ENCODE measurements at places on chromosomes 16 and 17. TPM values are rescaled to one million over a fixed set of nuclear protein-coding genes. Genes with fewer than 3 reads are reported as not detected.

- peak; percentile 4 for DNase-seq
- peaks cover 4% of the 10 kb centered on the region for H3K36me3 ChIP-seq
- H3K27ac ChIP-seq = no peak overlapping the region
- peaks cover 8% of the 10 kb centered on the region for H3K27me3 ChIP-seq
- H3K4me3 ChIP-seq = no peak overlapping the region
Measured at GRCh38 chr17:77869665-77870132, 88.8 kb upstream of the TNRC6C start.

DNA sequence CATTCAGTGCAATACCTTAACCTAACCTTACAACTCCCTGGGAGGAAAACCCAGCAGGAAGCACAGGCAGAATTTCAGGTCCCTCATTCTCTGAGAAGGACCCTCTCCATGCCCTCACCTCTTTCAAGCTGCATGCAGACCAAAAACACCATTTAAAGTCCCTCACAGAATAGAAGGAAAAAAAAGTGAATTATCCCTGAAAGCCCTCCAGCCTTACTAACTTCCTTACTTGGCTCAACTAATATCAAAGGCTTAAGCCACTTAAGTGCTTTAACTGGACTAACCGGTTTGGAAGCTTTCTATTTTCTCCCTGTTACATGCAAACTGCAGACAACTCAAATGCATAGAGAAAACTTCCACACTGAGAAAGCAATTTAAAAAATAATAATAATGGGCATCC is 60.5 kb downstream of the ADAMTS18 start:
- no peak overlapping the region for H3K27ac ChIP-seq
- peaks cover 2% of the 10 kb centered on the region for H3K27me3 ChIP-seq
- no peaks in the 10 kb centered on the region for H3K36me3 ChIP-seq
- H3K4me1 ChIP-seq = no peaks in the 10 kb centered on the region
- no peak overlapping the region for H3K4me3 ChIP-seq

DNA sequence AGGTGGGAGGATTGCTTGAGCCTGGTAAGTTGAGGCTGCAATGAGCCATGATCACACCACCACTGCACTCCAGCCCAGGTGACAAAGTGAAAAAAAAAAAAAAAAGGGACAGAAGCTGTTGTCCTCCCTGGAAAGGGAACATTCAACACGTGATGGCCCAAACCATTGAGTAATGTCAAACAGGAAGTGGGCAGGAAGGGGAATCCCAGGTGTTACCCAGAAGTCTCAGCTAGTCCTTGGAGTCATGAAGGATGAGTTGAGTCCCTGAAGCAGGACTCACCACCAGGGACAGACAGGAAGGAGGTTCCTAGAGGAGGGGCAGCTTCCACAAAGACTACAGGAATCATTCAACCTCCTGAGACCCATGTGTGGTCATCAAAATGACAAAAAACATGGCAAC is 19.8 kb upstream of the CMIP start:
- no peak overlapping the region for H3K4me3 ChIP-seq
- DNase-seq = no peak
- peaks cover 4% of the 10 kb centered on the region for H3K27me3 ChIP-seq

DNA sequence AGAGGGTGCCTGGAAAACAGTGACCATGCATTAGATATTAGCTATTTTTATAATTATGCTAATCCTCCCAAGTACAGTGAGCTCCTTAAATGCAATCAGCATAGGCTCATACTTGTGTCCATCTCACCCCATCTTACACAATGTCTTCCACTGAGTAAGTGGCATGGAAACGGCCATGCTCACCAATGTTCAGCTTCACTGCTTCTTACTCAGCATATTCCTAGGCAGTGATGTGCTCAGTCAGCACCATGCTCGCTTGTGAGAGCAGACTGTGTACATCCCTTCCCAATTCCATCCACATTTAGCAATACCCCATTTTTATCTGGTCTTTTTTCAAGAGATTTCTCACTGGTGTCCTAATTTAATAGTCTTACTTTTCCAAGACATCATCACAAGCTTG is 454.8 kb upstream of the SOX9 start:
- no peak for DNase-seq
- no peaks in the 10 kb centered on the region for H3K4me1 ChIP-seq
- H3K27me3 ChIP-seq = no peaks in the 10 kb centered on the region
- H3K36me3 ChIP-seq = peaks cover 3% of the 10 kb centered on the region

GRCh38 chr16:58393138-58393504 is 850 bp downstream of the GINS3 start:
- H3K4me1 ChIP-seq = no peaks in the 10 kb centered on the region
- no peak overlapping the region for H3K27ac ChIP-seq
- H3K36me3 ChIP-seq = peaks cover 4% of the 10 kb centered on the region
- no peak for DNase-seq
- peak overlapping the region; percentile 99 for H3K4me3 ChIP-seq

- H3K27ac ChIP-seq = no peak overlapping the region
- no peaks in the 10 kb centered on the region for H3K4me1 ChIP-seq
- no peak for DNase-seq
- peaks cover 3% of the 10 kb centered on the region for H3K27me3 ChIP-seq
- H3K4me3 ChIP-seq = no peak overlapping the region
- H3K36me3 ChIP-seq = peaks cover 9% of the 10 kb centered on the region
Measured at GRCh38 chr17:46788796-46789195, 29.7 kb downstream of the WNT3 start.

DNA sequence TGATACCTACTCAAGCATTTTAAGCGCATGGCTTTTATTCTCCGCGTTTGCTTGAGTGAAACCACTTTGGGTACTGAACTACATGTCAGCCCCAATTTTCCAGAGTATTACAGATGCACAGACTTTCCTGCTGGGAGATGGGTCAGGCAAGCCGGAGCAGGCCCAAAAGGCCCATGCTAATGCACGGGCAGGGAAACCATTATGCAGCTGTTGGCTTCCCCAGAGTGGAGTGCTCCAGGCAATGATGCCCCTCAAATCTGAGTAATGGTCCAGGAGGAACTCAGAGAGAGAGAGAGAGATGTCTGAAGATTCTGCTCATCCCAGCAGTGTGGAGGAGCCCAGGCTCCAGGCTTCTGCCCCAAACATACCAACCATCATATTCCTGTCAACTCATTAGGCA is 80.2 kb downstream of the CDH11 start:
- H3K27me3 ChIP-seq = peaks cover 2% of the 10 kb centered on the region
- no peak overlapping the region for H3K27ac ChIP-seq
- no peak for DNase-seq
- no peaks in the 10 kb centered on the region for H3K36me3 ChIP-seq

- peaks cover 57% of the 10 kb centered on the region for H3K4me1 ChIP-seq
- H3K27ac ChIP-seq = peak overlapping the region; percentile 64
- H3K36me3 ChIP-seq = no peaks in the 10 kb centered on the region
- H3K27me3 ChIP-seq = peaks cover 21% of the 10 kb centered on the region
- DNase-seq = peak; percentile 37
Measured at GRCh38 chr16:23504453-23505179, 5.7 kb downstream of the GGA2 start.

- peak; percentile 35 for DNase-seq
- H3K4me1 ChIP-seq = peaks cover 2% of the 10 kb centered on the region
- peak overlapping the region; percentile 77 for H3K4me3 ChIP-seq
- H3K27ac ChIP-seq = no peak overlapping the region
Measured at GRCh38 chr17:36592316-36592715, 637 bp downstream of the DHRS11 start.

- peaks cover 2% of the 10 kb centered on the region for H3K27me3 ChIP-seq
- H3K36me3 ChIP-seq = peaks cover 6% of the 10 kb centered on the region
- H3K4me1 ChIP-seq = peaks cover 12% of the 10 kb centered on the region
- H3K27ac ChIP-seq = no peak overlapping the region
- peak; percentile 65 for DNase-seq
Measured at GRCh38 chr17:38877130-38877851, 7.4 kb downstream of the LASP1 start.

GRCh38 chr16:65120831-65121721 is 787 bp downstream of the CDH11 start:
- peak; percentile 53 for DNase-seq
- H3K27ac ChIP-seq = no peak overlapping the region
- peaks cover 22% of the 10 kb centered on the region for H3K27me3 ChIP-seq
- H3K4me1 ChIP-seq = peaks cover 17% of the 10 kb centered on the region
- H3K4me3 ChIP-seq = peak overlapping the region; percentile 76
- H3K36me3 ChIP-seq = no peaks in the 10 kb centered on the region

DNA sequence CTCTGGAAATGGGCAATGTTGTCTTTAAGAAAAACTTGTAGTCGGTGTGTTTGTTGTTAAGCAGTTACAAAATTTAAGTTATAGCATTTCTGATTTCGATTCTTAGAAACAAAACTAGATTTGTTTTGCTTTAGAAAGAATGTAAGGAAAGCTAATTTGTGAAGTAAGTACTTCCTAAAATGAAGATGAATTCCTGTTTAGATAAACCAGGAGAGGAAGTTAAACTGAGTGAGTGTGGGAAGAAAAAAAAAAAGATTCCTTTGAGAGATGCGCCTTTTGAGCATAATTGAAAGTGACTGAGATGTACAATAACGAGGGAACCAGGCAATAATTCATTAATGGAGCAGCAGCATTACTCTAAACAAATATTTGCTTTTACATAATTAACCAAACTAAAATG is 52.4 kb upstream of the ALOX12 start:
- H3K27me3 ChIP-seq = no peaks in the 10 kb centered on the region
- H3K4me1 ChIP-seq = peaks cover 4% of the 10 kb centered on the region
- H3K36me3 ChIP-seq = no peaks in the 10 kb centered on the region
- DNase-seq = no peak

- H3K4me3 ChIP-seq = no peak overlapping the region
- no peak for DNase-seq
- H3K27me3 ChIP-seq = no peaks in the 10 kb centered on the region
- no peaks in the 10 kb centered on the region for H3K36me3 ChIP-seq
Measured at GRCh38 chr17:18975597-18975996, 23.6 kb downstream of the SLC5A10 start.

DNA sequence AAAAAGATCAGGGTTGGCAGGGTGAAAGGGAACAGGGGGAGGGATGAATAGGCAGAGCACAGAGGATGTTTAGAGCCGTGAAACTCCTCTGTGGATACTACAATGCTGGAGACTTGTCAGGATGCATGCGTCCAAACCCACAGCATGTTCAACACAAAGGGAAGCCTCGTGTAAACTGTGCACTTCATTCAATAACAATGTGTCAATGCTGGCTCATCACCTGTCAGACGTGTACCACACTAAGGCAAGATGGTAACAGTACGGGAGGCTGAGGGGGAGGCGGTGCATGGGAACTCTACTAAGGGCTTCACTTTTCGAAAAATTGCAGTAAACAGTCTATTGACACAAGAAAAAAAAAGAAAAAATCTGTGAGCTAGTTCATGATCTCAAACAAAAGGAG is 63.7 kb downstream of the C16orf95 start:
- no peaks in the 10 kb centered on the region for H3K27me3 ChIP-seq
- H3K36me3 ChIP-seq = no peaks in the 10 kb centered on the region
- DNase-seq = no peak
- no peak overlapping the region for H3K27ac ChIP-seq
- no peak overlapping the region for H3K4me3 ChIP-seq
- no peaks in the 10 kb centered on the region for H3K4me1 ChIP-seq

DNA sequence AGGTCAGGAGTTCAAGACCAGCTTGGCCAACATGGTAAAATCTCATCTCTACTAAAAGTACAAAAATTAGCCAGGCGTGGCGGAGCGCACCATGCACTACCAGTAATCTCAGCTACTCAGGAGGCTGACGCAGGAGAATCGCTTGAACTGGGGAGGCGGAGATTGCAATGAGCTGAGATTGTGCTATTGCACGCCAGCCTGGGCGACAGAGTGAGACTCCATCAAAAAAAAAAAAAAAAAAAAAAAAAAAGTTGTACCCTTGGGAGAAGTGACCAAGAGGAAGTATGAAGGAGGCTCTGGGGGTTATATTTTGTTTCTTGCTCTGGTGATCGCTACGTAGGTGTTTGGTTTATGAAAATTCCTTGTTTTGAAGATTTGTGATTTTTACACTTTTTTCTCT is 66.3 kb downstream of the LITAF start:
- H3K4me3 ChIP-seq = no peak overlapping the region
- H3K27ac ChIP-seq = no peak overlapping the region
- peaks cover 1% of the 10 kb centered on the region for H3K4me1 ChIP-seq

- H3K27me3 ChIP-seq = peaks cover 6% of the 10 kb centered on the region
- H3K36me3 ChIP-seq = no peaks in the 10 kb centered on the region
- no peak for DNase-seq
Measured at GRCh38 chr17:72978593-72979218, 113.8 kb downstream of the SLC39A11 start.

- H3K27me3 ChIP-seq = peaks cover 14% of the 10 kb centered on the region
- no peak overlapping the region for H3K4me3 ChIP-seq
- peaks cover 11% of the 10 kb centered on the region for H3K36me3 ChIP-seq
- peaks cover 1% of the 10 kb centered on the region for H3K4me1 ChIP-seq
- DNase-seq = no peak
Measured at GRCh38 chr16:844638-845350, 44.3 kb upstream of the GNG13 start.

DNA sequence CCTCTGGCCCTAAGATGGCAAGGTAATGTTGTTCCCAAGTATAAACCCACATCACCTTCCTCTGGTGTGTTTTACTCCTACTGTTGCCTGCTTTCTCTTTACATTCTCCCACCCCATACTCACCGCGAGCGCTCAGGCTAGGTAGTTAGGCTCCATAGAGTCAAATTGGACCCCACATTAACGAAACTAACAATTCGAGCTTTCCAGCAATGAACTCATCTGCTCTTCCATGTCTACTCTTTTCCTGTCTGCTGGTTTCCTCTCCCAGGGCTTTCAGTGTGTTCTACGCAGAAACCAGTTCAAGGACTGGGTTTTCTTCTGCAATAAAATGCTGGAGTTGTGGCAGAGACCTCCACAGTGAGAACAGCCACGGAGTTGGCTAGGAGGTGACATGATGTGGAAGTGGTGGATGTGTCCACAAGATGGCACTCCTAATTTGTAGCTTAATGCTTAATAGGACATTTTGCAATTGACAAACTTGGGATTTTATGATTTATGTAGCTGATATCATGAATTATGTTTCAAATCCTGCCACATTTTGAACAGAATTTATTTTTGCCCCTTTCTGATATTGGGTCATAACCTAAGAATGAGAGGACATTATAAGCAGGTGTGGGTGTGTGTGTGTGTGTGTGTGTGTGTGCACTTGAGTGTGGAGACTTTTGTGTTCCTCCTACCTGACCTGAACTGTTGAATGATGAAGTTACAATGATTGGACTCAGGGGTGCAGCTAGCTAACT is 2.2 kb upstream of the UQCRC2 start:
- DNase-seq = peak; percentile 19
- peak overlapping the region; percentile 35 for H3K4me3 ChIP-seq
- H3K36me3 ChIP-seq = no peaks in the 10 kb centered on the region
- peaks cover 8% of the 10 kb centered on the region for H3K4me1 ChIP-seq
- no peak overlapping the region for H3K27ac ChIP-seq

KLHL10 gene
- not detected for total RNA-seq

TERB1 gene
- 0.39 TPM for total RNA-seq

OTOA gene
- not detected for total RNA-seq

ECI1 gene
- 50.9 TPM for total RNA-seq

HP gene
- not detected for total RNA-seq

KRTAP3-2 gene
- not detected for total RNA-seq

NACA2 gene
- not detected for total RNA-seq

PITPNM3 gene
- total RNA-seq = 1.4 TPM

CDH3 gene
- total RNA-seq = 1.3 TPM

PPP1R9B gene
- 74.0 TPM for total RNA-seq

GAS7 gene
- 2.0 TPM for total RNA-seq

CDR2L gene
- total RNA-seq = 59.4 TPM

ZNF597 gene
- total RNA-seq = 1.9 TPM

KRT27 gene
- total RNA-seq = not detected

SLFN13 gene
- total RNA-seq = 0.96 TPM

LMF1 gene
- total RNA-seq = 17.4 TPM

ASPHD1 gene
- 56.4 TPM for total RNA-seq
